ENCODE measurements at places on chromosomes 16 and 17.
A peak's percentile ranks its signal among the peaks of the same experiment; 100 is the strongest.

GRCh38 chr16:84545114-84545737, 40.8 kb upstream of the MEAK7 start:
- DNase-seq = no peak

DNA sequence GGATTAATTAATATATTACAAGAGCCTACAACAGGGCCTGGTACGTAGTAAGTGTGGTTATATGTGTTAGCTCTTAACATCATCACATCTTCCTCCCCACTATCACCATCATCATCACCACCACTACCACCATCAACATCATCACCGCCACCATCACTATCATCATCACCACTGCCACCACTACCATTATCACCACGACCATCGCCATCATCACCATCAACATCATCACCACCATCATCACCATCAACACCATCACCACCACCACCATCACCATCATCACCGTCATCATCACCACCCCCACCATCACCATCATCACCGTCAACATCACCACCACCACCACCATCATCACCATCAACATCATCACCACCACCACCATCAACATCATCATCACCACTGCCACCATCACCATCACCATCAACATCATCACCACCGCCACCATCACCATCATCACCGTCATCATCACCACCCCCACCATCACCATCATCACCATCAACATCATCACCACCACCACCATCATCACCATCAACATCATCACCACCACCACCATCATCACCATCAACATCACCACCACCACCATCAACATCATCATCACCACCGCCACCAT, 7.8 kb upstream of the IL4R start:
- no peak for DNase-seq

DNA sequence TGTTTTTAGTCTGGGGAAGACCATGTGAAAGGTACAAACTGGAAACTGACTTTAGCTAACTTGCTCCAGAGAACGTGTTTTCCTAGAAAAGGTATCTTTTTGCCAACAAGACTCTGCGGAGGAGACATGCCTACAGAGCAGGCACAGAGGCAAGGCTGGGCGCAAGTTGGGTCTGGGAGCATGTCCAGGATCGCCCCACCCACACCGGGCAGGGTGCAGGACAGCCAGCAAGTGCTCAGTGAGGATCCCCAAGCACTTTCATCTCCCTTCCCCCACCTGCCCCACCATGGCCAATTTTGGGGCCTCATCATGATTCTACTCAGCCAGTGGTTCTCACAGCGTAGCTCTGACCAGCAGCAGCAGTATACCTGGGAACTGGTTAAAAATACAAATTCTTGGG, 18.2 kb upstream of the ROGDI start:
- DNase-seq = no peak

GRCh38 chr16:51615141-51615540, 464.1 kb upstream of the SALL1 start:
- no peak for DNase-seq

GRCh38 chr16:28264656-28265055, 27.7 kb upstream of the SBK1 start:
- DNase-seq = peak; percentile 46

DNA sequence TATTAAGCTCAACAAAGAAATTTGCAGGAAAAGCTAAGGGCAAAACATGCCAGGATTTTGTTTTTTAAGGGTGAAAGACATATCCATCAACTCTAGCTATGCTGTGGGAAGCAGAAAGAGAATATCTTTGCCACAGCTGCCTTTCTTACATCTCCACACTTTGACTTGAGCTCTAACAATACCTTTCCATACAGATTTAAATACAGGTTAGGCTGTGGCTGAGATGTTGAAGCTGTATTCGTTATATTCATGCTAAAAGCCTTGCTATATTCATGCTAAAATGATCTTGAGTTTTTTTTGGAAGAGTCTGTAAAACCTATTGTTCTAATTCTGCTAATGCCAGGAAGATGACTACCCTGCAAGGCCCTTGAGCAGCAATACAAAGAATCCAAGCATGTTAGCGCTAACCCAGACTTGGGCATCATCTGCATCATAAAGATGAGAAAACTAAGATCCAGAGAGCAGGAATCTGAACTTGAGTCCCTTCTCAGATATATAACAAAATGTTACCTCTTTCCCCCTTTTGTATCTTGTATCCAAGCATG, 204.8 kb upstream of the C17orf78 start:
- DNase-seq = no peak

DNA sequence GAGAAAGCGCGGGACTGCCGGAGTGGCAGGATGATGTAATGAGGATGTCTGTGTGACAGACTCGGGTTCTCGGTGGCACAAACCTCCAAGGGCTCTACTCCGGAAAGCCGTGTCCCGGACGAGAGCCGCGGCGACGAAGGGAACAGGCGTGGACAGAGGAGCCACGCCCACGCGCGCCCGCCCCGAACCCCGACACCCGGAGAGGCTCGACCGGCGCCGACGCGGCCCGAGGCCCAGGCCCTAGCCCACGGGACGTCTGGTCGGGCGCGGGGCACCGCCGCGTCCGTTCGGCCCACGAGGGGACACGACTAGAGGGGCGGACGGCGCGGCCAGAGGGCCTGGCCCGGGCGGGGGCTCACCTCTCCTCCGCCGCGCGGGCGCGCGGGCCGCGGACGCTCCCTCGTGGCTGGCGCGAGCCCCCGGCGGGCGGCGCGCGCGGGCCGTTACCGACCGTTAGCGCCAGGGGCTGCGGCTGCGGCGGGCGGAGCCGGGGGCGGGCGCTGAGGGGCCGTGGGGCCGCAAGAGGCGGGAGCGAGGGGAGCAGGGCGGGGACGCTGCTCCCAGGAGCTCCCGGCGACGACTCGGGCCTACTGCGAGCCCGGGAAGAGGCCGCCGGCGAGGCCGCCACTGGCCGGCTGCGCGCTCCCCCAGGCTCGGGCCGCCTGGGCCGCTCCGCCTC, 2.1 kb upstream of the IRX5 start:
- DNase-seq = no peak

DNA sequence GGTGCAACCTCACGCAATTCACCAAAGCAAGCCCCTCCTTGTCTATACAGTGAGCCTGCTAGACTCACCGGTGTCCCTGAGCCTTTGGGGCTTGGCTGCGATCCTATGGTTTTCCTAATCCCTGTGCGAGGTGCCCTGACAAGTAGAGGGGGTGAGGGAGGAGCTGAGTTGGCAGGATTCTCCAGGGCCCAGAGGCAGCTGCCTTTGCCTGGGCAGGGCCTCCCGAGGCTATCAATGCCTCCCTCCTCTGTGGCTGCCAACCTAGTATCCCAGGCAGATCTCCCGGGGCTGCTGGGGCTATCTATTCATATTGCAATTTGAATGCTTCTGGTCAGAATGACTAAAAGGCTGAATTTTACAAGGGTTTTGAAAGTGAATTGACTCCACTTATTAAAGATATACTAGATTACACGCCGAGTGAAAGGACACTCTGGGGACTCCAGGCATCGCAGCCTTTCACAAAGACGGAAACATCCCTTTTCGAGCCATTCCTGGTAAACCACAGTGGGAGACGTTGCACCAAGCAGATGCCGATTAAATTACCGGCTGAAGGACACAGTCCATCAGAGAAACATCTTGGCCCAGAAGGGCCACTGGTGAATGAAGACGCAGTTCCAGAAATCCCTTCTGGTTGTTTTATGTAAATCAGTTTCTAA, 11.3 kb upstream of the PITPNM3 start:
- DNase-seq = no peak

- no peak for DNase-seq
Observed at GRCh38 chr17:49204516-49204915, 5.9 kb downstream of the GNGT2 start.

DNA sequence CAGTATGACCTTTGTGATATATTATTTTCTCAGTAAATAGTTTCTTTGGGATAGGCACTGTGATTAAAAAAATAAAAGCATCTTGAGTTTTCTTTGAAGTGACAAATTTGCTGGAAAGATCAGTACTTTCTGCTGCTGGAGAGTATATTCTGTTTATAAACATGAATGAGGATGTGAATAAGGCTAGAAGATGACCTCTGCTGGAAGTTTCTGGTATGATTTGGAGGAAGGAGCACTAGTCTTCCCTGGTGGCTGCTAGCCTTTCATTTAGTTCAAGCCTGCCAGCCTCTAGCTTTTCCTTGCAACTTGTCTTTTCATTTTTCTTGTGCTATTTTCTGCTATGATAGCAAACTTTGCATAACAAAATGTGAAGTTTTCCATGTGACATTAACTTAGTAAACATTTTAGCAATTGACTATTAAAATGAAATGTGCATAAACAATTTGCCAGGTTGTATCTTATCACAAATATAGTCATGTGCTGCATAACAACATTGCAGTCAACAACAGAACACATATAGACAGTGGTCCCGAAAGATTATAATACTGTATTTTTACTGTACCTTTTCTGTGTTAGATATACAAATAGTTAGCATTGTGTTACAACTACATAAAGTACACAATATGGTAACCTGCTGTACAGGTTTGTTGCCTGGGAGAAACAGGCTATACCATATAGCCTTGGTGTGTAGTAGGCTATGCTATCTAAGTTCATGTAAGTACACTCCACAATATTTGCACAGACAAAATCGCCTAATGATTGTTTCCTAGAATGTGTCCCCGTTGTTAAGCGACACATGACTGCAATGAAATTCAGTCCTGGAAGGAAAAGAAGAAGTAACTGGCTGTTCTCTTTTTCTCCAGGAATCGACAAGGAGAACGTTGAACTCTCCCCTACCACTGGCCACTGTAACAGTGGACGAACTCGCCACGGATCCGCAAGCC, 18.1 kb upstream of the RAB11FIP4 start:
- DNase-seq = no peak

DNA sequence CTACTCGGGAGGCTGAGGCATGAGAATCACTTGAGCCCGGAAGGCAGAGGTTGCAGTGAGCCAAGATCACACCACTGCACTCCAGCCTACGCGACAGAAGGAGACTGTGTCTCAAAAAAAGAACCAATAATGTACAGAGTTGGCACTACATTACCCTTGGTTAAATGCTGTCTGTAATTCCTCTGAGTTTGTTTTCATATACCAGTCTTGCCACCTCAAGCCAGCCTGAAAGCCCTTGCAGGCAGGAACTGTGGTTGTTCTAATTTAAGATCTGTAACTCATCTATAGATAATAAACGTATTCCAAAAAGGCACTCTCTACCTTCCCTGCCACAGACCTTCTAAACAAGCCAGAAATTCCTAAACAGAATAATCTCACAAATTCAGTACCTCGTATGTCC, 4.3 kb upstream of the KANSL1 start:
- no peak for DNase-seq

DNA sequence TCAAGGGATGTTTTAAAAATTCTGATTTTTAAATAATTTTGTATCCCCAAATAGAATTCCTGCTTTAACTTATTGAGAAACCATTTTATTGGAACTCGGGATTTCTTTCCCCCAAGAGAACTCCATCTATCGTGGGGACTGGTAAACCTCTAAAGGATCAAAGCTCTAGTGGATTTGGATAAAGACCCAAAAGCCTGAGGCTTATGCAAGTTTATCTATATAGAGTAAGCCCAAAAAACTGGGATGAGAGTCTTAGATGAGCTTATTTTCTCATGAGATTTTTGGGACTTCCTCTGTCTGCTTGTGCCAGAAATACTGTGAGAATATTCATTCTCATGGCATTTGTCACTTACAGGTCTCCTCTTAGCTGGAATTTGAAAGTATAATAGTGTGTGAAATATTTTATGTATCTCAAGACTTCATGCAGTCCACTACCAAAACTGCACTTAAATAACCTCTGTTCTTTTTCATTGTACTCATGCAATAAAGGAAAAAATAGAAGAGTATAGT, 333.1 kb downstream of the BCAS3 start:
- no peak for DNase-seq

GRCh38 chr17:39772415-39772814, 34.7 kb downstream of the GRB7 start:
- no peak for DNase-seq

DNA sequence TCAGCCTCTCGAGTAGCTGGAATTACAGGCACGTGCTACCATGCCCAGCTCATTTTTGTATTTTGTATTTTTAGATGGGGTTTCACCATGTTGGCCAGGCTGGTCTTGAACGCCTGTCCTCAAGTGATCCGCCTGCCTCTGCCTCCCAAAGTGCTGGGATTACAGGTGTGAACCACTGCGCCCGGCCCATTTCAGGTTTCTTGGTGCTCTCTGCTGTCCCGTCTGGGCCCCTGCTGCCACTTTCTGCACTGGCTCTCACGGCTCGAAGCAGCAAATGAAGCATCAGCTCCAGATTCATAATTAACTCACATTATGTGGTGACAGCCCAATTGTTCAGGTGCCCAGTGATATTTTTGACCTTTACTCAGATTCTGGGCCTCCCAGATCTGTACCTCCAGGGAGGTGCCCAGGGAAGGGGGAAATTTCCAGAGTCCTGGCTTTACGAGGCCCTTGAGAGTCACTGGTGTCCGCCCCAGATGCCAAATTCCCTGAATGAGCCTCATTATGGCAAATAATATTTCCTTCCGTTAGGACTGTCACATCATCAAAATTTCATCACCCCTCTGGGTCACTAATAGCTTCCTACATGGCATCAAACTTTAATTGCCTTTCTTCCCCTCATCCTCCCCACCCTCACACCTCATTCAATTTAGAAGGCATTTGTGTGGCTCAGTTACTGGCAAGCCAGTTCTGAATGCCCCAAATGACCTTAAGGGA, 9.0 kb downstream of the SDK2 start:
- DNase-seq = no peak

GRCh38 chr17:2863204-2863603, 67.0 kb downstream of the RAP1GAP2 start:
- DNase-seq = no peak

- no peak for DNase-seq
Observed at GRCh38 chr16:12024429-12024828, 47.9 kb downstream of the SNX29 start.

- DNase-seq = no peak
Observed at GRCh38 chr16:66521252-66521713, 28.6 kb downstream of the TK2 start.

GRCh38 chr16:85552980-85553435, 60.1 kb upstream of the GSE1 start:
- DNase-seq = no peak

GRCh38 chr17:49031965-49032928, 35.1 kb downstream of the IGF2BP1 start:
- no peak for DNase-seq

DNA sequence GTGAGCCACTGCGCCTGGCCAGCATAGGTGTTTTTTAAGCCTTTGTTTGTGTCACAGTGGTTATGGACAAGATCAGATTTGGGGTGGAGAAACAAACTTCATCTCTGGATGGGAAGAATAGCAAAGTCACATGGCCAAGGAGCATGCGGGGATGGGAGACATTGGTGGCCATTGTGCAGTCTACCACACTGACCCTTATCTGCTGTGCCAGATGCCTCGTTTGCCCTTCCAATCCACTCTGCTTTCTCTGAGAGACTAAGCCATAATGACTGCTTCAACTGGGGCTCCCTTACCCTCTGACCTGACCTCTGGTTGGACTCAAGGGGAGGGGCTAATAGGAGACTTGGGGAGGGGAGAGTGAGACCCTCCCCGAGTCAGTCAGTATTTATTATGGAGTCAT, 166.8 kb downstream of the PRKCB start:
- no peak for DNase-seq

DNA sequence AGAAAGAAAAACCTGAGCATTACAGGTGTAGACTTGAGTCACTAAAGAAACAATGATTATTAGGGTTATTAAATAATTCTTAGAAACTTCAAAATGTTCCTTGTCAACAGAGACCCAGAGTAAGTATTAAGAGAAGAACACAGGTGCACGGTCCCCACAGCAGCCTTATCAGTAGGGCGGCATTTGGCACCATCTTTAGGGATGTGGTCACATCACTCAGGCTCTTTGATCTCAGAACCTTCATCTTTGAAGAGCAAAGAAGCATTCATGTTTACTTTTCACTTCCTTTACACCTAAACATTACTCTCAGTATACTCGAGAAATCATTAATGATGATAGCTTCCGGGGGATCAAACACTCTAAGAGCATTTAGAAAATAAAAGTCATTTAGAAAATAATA, 928.7 kb downstream of the KCNJ2 start:
- DNase-seq = no peak

Data from amygdala (tissue), 56 donors.